ENCODE measurements at places on chromosomes 12 and 14.
A peak's percentile ranks its signal among the peaks of the same experiment; 100 is the strongest.

- no peak for DNase-seq
Observed at GRCh38 chr12:18919871-18920511, 182.1 kb downstream of the CAPZA3 start.

DNA sequence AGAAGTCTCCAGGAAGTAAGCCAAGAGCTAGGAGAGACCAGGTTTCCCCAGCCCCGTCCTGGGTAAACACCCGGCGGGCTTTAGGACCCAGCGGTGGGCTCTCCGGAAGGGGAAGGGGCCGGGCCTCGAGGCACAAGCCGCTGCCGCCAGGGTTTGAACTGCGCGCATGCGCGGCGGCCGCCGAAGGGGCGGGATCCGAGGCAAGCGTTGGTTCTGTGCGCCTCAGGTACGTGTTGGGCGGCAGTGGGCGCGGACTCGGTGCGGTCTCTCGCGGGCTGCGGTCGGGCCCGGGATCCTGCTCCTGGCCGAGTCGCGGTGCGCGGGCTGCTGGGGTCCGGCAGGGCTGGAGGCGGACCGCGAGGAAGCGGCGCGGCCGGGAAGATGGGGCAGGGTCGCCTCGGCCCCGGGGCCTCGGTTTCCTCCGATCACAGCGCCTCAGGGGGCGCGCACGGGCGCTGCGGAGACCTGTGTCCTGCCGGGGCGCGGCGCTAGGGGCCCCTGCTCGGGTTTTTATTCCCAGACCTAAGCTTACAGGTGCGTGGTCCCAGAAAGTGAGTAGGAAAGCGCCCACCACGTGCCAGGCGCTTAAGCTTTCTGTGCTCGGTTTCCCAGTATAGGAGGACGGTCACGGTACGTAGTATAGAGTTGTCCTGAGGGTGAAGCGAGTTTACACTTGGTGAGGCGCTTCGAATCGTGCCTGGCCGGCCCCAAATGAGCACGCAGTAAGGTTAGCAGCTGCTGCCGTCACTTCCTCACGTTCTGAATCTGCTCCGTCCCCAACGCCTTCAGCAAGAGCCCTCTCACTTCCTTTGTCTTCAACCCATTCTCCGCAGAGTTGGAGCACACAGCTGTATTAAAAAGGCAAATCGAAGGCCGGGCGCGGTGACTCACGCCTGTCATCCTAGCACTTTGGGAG, at the start of gene TDP1:
Gene TDP1 (plus strand): TSS at position 183 of the 916 bp plus-strand sequence. CDS start 7,188 bp downstream, outside the sequence.
- peak; percentile 94 for DNase-seq

DNA sequence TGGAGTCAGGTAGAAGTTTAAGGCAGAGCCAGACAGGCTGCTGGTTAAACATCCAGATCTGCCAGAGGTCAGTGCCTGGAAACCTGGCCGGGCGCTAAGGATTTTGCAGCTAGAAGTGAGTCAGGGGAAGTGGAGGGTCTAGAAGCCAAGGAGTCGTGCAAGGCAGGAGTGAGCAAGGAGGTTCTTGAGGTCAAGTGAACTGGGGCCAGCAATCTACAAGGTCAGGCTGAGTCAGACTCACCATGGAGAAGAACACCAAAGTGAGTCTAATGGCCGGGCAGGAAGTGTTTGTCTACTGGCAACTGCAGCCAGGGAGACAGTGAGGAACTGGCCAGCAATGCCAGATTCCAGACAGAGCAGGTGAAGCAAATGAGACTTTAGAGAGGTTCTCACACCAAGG, 628.2 kb downstream of the ETNK1 start:
- DNase-seq, result no peak

GRCh38 chr14:88248606-88249005, 74.5 kb downstream of the KCNK10 start:
- no peak for DNase-seq

- no peak for DNase-seq
Observed at GRCh38 chr14:93317875-93318807, 14.7 kb downstream of the BTBD7 start.

GRCh38 chr14:35855876-35856481, 29.8 kb downstream of the BRMS1L start:
- DNase-seq, result no peak

DNA sequence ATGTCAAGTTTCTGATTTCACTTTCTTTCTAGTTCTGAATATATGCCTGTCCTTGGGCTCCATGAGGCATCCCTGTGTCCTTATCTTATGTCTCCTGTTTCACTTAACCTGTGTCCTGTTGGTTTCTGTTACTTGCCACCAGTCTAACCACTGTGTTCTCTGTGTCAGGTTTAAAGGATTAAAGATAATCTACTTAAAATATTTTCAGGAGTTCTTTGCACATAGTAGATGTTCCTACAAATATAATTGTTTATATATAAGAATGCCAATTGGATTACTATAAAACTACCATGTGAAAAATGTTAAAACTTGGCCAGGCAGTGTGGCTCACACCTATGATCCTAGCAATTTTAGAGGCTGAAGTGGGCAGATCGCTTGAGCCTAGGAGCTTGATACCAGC, 406.4 kb downstream of the CCER1 start:
- DNase-seq, result no peak

DNA sequence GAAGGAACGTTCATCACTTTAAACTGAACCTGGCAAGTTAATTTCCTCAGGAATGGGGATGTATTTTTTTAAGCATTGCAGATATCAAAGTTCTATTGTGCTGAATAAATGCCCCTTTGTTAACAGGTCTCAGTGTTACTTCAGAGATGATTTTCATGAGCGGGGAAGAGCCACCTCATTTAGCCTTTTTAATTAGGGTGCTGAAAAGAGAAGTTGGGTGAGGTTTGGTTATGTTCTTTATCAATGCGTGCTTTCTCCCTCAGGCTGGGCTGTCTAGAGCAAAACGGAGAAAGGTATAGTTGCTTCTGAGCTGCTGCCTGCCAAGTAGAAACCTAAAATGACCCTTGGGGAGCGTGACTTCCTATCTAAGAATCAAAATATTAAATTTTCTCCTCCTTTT, 8.0 kb upstream of the HIP1R start:
- DNase-seq, result no peak

GRCh38 chr14:79016828-79017505, 846.8 kb downstream of the NRXN3 start:
- no peak for DNase-seq

DNA sequence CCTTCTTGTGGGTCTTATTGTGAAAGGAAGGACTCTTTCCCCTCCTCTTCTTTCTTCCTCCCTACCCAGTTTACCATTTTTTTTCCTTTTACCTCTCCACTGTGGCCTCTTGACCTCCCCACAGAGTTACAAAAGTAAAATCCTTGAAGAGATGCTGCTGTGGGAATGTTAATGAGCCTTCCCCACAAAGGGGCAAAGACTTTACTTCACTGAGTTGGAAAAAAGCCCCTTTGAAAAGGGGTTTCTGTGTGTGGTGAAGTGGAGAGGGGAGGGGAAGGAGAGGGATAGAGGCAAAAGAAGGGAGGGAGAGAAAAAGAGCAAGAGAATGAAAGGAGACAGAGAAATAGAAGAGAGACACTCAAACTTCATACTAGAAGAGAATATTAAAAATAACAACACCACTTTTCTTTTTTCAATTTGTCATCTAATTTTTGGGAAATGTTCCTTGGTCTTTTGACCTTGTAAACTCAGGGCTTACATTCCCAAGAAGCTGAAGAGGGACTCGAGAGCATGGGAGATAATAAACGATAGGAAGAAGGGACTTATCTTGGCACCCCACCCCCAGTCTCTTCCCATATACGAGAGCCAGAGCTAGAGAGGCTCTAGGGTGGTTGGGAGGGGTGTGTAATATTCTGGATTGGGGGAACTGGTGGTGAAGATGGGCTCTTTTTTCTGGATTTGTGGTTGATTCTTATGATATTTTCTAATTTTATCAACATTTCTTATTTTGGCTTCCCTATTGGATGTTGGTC, 13.2 kb upstream of the SALL2 start:
- no peak for DNase-seq

- no peak for DNase-seq
Observed at GRCh38 chr14:72264716-72265115, 332.5 kb downstream of the RGS6 start.

GRCh38 chr12:5402009-5402935, 29.6 kb upstream of the NTF3 start:
- no peak for DNase-seq

GRCh38 chr12:6724409-6724797, 557 bp downstream of the COPS7A start:
- no peak for DNase-seq

GRCh38 chr14:77714926-77715325, 7.0 kb downstream of the SLIRP start:
- no peak for DNase-seq

GRCh38 chr14:53651096-53651740, 305.4 kb downstream of the BMP4 start:
- no peak for DNase-seq

GRCh38 chr12:130993759-130994670, 40.3 kb downstream of the ADGRD1 start:
- DNase-seq, result no peak

GRCh38 chr14:95268350-95268749, 51.4 kb downstream of the CLMN start:
- no peak for DNase-seq

DNA sequence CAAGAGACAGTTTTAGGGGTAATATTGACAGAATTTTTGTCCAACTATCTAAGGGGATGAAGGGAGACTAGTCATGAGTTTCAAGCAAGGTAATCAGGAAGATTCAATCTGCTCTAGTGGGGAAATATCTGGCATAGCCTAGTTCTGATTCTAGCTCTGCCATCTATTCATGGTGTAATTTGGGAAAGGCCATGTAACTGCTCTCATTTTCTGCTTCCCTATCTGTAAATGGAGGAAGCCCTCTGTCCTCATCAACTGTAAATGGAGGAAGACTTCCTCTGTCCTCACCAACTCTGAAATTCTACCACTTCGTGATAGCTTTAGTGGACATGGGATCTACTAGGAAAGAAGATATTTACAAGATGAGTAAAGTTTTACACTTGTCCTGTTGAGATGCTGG, 37.9 kb downstream of the BHLHE41 start:
- no peak for DNase-seq

DNA sequence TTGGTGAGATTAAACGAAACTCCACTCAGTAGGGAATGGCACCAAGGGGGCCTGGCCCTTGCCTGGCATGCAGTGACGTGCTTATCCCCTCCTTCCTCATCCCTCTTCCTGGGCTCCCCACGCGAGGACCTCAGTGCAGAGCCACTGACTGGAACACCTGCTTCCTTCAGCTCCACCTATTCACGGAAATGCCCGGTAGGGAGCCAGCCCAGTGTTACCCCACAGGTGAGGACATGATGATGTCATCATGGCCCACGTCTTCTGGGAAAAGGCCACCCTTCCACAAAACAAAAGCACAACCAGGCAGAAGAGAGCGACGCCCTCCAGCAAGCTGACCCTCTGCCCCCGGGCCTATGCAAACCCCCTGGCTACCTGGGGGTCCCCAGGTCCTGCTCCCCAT, 42.1 kb downstream of the CCDC85C start:
- no peak for DNase-seq

GRCh38 chr12:93956551-93956950, 191.8 kb upstream of the PLXNC1 start:
- DNase-seq, result no peak

GRCh38 chr14:105469456-105470349, 4.9 kb upstream of the CRIP2 start:
- DNase-seq, result no peak

- no peak for DNase-seq
Observed at GRCh38 chr14:94644102-94644535, 31.9 kb downstream of the SERPINA3 start.

DNA sequence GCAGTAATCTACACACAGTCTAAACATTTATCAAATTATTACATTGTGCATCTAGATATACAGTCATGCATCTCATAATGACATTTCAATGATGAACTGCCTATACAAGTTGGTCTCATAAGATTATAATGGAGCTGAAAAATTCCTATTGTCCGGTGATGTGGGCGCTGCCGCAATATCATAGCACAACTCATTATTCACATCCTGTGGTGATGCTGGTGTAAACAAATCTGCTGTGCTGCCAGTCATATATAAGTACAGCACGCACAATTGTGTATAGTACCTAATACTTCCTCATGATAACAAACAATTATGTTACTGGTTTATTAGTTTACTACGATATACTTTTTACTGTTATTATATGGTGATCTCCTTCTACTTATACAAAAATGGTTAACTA, 768.8 kb upstream of the NOVA1 start:
- no peak for DNase-seq

GRCh38 chr14:104091061-104091926, 5.8 kb downstream of the ASPG start:
- no peak for DNase-seq

GRCh38 chr12:5200278-5201087, 156.8 kb downstream of the KCNA5 start:
- DNase-seq, result no peak
